Amniotic stem cell (primary cell): ENCODE measurements at places on chromosomes 13 and 19.

- no peak for DNase-seq
These were observed 4.4 kb upstream of the CYP4F2 start for GRCh38 chr19:15902254-15902653.

- no peak for DNase-seq
These were observed 4.0 kb downstream of the MAG start for GRCh38 chr19:35295792-35296462.

DNA sequence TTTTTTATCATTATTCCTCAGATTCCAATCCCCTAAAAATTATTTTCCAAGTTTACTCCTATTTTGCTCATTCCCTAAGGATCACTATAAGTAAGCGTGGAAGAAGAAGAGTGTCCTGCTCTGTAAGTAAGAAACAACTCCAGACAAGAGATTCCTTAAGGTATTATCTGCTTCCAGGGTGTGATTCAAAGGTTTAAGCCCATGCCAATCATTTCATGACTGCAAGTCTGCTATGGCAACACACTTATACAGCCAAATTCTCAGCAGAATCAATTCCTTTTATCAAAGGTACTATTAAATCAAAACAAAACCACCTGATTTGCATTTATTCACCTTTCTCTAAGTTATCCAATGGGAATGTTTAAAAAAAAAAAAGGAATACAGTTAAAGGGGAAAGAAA lies 43.7 kb downstream of the FOXO1 start:
- DNase-seq: no peak

DNA sequence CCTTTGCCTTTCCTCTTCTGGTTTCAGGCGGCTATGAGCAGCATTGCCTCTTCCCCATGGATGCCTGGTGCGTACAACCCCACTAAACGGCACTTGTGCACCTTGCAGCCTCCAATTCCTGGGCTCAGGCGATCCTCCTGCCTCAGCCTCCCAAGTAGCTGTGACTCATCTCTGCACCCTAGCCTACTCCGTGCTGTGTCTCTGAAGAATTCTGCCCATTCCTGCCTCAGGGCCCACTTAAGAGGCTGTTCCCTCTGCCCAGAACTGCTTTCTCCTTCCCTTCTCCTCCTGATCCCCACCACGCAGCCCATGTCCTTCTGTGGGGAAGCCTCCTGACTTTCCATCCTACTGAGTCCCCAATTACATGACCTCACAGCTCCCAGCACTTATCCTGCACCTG lies 142.2 kb upstream of the ZNF507 start:
- DNase-seq: no peak

- no peak for DNase-seq
These were observed 175.4 kb downstream of the KLF12 start for GRCh38 chr13:73958657-73959397.

- DNase-seq: no peak
These were observed 14.0 kb downstream of the CEACAM16 start for GRCh38 chr19:44712864-44713515.

DNA sequence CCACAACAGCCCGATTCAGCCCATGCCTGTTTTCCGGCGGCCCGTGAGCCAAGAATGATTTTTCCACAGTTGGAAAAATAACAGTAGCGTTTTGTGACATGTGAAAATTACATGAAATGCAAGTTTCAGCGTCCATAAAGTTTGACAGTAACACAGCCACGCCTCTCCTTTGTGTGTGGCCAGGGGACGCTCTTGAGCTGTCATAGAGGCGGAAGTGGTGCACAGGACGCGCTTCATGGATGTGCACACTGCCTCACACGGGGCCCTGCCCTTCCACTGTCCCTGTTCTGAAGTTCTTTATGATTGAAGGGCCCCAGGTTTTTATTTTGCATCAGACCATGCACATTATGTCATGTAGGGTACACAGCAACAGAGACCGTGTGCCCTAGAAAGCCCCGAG lies 12.4 kb upstream of the ELAVL1 start:
- no peak for DNase-seq

GRCh38 chr13:20188667-20189553 lies 3.8 kb downstream of the GJB2 start:
- DNase-seq: no peak

GRCh38 chr19:47610902-47611301 lies 2.0 kb downstream of the BICRA start:
- no peak for DNase-seq

GRCh38 chr13:27595055-27595811 lies 25.1 kb downstream of the LNX2 start:
- DNase-seq: no peak

DNA sequence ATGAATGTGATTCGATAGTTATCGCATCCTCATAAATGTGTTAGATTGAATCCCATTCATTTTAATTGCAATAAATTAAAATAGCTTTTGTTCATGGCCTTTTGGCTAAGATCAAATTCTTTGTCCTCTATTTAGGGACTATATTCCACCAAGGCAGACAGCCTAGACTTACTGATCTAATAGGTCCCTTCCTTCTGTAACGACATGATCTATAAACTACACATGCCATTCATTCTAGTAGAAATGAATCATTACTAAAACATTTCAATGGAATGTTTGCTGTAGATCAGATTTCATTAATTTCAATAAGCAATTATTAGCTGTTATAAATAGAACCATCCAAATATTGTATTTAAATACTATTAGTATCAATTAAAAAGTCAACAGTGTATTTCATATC lies 526.6 kb upstream of the KLHL1 start:
- DNase-seq: no peak

- peak; percentile 29 for DNase-seq
These were observed 55.0 kb downstream of the ZIC5 start for GRCh38 chr13:99916366-99917103.

DNA sequence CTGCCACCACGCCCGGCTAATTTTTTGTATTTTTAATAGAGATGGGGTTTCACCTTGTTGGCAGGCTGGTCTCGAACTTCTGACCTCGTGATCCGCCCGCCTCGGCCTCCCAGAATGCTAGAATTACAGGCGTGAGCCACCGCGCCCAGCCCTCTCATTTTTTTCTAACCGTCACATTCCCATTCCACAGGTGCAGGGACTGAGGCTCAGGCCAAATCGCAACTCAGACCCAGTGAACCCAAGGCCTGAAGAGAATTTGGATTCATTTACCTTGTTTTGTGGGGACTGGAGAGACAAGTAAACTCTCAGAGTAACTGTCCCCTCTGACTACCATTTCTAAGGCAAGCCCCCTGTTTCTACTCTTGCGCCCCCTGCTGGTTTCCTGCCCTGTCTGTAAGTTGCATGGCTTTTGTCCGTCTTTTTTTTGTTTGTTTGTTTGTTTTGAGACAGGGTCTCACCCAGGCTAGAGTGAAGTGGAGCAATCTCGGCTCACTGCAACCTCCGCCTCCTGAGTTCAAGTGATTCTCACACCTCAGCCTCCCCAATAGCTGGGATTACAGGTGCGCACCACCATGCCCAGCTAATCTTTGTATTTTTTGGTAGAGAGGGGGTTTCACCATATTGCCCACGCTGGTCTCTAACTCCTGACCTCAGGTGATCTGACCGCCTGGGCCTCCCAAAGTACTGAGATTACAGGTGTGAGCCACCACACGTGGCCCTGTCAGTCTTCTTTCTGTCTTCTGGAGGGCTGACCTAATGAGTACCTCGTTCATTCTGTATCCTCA lies 2.3 kb upstream of the STRN4 start:
- DNase-seq: peak; percentile 28

DNA sequence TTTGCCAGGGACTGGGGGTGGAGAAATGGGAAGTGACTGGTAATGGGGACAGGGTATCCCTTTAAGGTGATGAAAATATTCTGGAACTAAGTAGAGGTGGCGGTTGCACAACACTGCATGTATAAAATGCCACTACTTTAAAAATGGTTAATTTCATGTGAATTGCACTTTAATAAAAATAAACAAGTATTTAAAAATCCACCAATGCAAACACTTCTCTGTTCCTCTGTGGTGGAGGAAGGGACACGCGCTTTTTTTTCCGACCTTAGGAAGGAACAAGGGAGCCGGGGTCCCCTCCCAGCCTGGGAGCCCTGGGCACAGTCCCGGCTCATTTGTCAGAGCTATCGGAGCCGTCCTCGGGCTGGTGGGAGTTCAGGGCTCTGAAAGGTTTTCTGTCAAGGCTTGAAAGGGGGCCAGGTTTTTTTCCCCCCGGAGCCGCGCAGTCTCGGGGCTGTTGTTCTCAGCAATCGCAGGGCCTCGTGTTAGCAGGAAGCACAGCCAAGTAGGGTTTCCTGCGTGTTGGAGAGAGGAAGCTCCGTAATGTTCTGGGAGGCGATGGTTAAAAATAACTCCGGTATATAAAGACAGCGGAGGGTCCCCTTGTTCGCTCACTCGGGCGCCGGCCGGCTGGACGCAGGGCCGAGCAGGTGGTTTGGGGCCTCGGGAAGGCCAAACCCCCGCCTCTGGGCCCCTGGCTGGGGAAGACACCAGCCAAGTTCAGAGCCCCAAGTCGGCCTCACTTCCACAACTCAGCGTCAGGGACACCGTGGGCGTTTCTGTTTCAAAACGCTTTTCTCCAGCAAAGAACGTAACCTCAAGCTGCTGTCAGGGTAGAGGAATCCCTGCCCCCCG lies 41.2 kb upstream of the KLF2 start:
- no peak for DNase-seq

DNA sequence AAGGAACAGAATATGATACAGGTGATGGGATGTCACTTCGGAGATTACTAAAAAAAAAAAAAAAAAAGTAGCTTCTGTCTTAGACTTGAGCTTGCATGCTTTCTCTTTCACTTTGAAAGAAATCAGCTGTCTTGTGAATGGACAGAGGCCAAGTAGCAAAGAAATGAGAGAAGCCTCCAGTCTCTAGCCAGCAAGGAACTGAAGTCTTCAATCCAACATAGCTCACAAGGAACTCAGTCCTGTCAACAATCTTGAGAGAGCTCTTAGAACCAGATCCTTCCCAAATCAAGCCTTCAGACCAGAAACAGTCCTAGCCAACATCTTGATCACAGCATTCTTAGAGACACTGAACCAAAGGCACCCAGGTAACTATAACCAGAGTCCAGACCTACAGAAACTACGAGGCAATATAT lies 7.7 kb downstream of the N4BP2L2 start:
- DNase-seq: peak; percentile 27

DNA sequence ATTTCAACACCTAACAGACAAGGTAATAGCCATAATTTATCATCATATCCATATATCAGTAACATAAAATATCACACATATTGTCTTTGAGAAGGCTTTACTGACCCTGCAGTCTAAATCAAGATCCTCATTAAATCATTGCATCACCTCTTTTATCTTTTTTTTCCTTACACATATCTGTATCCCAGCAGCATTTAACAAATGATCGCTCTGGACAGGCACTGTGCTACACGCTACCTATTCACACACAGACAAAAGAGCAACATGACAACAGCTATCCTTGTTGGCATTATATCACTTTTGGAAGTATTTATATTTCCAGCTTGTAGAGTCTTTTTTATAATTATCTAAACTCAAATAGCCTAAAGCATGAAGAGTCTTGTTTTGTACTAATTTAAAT lies 73.3 kb upstream of the NBEA start:
- DNase-seq: no peak

DNA sequence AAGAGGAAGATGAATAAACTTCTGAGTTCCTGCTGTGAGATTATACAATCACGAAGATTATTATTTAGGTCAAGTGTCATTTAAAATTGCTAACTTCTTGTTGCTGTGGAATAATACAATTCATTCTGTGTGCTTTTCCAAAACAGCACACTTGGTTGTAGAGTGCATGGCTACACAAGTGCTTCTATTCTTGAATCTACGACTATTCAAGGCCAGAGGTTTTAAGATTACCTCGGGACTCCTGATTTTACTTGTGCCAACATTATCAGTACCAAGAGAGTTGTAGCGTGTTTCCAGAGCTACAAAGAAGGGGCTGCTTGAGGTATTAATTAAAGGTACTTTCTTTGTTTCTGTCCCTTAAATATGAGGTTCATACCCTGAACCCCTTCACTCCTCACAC lies 234.0 kb upstream of the PCDH9 start:
- DNase-seq: no peak

- peak; percentile 77 for DNase-seq
These were observed 133.2 kb downstream of the VWA8 start for GRCh38 chr13:41827507-41828213.

- no peak for DNase-seq
These were observed 513.1 kb downstream of the PCDH17 start for GRCh38 chr13:58144616-58145015.

GRCh38 chr13:37381502-37381901 lies 217.1 kb downstream of the POSTN start:
- no peak for DNase-seq

DNA sequence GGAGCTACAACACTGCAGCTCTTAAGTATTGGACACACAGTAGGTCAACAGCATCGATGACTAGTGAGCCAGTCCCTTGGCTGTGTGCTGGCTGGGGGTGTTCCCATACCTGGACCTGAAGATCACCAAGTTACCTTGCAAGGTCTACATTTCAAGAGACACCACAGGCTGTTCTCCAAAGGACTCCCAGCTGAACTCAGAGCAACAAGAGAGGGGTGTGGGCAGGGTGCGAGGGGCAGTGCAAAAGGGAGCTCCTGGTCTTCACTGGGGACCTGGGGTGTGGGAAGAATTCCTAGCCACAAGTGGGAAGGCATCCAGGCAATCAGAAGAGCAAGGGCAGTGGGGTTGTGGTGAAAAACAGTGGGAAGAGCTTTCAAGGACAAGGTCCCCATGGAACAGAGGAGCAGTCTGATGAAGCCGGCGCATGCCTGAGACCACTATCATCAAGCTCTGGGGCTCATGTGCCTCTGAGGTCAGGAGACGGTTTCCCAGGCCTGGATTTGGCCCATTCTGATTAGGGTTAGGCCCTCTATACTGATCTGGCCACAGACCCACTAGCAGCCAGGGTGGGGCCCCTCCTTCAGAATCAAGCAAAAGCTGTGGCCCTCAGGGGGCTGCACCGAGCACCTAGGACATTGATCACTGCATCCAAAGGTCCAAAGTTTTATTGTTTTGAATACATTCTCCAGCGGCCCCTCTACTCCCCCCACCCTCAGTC lies 4.7 kb upstream of the GSK3A start:
- no peak for DNase-seq

DNA sequence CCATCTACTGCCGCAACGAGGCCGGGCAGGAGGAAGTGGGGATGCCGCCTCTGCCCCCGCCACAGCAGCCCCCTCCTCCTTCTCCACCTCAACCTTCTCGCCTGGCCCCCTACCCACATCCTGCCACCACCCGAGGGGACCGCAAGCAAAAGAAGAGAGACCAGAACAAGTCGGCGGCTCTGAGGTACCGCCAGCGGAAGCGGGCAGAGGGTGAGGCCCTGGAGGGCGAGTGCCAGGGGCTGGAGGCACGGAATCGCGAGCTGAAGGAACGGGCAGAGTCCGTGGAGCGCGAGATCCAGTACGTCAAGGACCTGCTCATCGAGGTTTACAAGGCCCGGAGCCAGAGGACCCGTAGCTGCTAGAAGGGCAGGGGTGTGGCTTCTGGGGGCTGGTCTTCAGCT lies 3.4 kb upstream of the NUP62 start:
- DNase-seq: no peak

- DNase-seq: no peak
These were observed 36.4 kb downstream of the EPS15L1 start for GRCh38 chr19:16435238-16435917.

- DNase-seq: no peak
These were observed 12.3 kb downstream of the TMEM38A start for GRCh38 chr19:16673231-16673630.
